Sigmoid colon (tissue), 7 donors: ENCODE measurements at places on chromosomes 5 and 9. TPM values are rescaled to one million over a fixed set of nuclear protein-coding genes. Genes with fewer than 3 reads are reported as not detected.

CER1 gene
- polyA plus RNA-seq, result not detected

C9orf153 gene
- not detected for polyA plus RNA-seq

COL23A1 gene
- polyA plus RNA-seq, result 0.96 TPM

TSLP gene
- 0.46 TPM for polyA plus RNA-seq

ZNF454 gene
- not detected for polyA plus RNA-seq

NKD2 gene
- polyA plus RNA-seq, result 1.8 TPM

GCNT4 gene
- 1.1 TPM for polyA plus RNA-seq
